Panc1 (cell line): ENCODE measurements at places on chromosomes 12 and 14.

GRCh38 chr14:55111122-55111708 lies 17.8 kb upstream of the LGALS3 start:
- H3K4me3 ChIP-seq = no peak overlapping the region
- H3K4me1 ChIP-seq = peaks cover 12% of the 10 kb centered on the region

- no peaks in the 10 kb centered on the region for H3K36me3 ChIP-seq
- DNase-seq = no peak
- H3K27ac ChIP-seq = no peak overlapping the region
- no peaks in the 10 kb centered on the region for H3K4me1 ChIP-seq
Measured at GRCh38 chr12:76997011-76997780, 68.2 kb downstream of the E2F7 start.

GRCh38 chr12:22744197-22744596 lies 119.2 kb downstream of the ETNK1 start:
- H3K27ac ChIP-seq = no peak overlapping the region
- no peaks in the 10 kb centered on the region for H3K4me1 ChIP-seq
- no peaks in the 10 kb centered on the region for H3K27me3 ChIP-seq
- DNase-seq = no peak

GRCh38 chr12:57216014-57216911 lies at the start of gene NXPH4:
NXPH4 (plus strand) TSS chr12:57216794; CDS start chr12:57216970, 176 bp downstream.
- H3K4me3 ChIP-seq = peak within 1 kb of the TSS; percentile 53
- H3K27ac ChIP-seq = no peak within 1 kb of the TSS
- H3K27me3 ChIP-seq = peaks cover 10% of the 10 kb centered on the region
- DNase-seq = no peak
- H3K4me1 ChIP-seq = peaks cover 20% of the 10 kb centered on the region
